ENCODE measurements at places on chromosomes 4 and X.
A peak's percentile ranks its signal among the peaks of the same experiment; 100 is the strongest.

DNA sequence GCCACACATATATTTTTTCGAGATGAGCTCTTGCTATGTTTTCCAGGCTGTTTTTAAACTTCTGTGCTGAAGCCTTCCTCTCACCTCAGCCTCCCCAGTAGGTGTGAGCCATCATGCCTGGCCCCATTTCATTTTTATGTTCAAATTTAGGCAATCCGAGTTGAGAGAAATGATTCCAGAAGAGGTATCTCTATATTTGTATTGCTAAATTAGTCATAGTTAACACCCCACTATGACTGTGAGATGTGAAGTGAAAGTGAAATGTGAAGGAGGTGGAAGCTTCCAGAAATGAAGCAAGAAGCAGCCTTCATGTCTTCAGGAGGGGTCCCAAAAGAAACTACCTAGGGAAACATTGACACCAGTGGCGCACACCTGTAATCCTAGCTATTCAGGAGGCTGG, 17.7 kb downstream of the APELA start:
- no peak for DNase-seq

DNA sequence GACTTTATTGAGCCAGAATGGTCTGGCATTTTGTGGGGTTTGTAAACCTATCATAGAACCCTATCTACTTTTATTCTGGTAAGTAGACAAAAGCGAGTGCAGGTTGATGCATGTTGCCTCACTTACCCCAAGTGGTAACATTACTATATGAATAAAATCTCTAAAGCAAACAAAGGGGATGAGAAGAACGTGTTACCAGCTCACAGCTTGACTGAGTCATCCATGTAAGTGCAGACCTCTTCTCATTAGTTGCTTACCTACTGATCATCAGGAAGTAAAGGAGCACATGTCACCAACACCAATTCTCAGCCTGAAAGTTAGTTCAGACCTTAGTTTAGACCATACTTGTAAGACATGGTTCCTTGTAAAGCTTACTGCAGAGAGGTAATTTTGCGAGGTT, 1328.3 kb downstream of the C4orf33 start:
- no peak for DNase-seq

GRCh38 chr4:74777531-74777930, 16.8 kb downstream of the BTC start:
- DNase-seq = no peak

GRCh38 chr4:155629183-155629825, 37.3 kb upstream of the GUCY1A1 start:
- no peak for DNase-seq

DNA sequence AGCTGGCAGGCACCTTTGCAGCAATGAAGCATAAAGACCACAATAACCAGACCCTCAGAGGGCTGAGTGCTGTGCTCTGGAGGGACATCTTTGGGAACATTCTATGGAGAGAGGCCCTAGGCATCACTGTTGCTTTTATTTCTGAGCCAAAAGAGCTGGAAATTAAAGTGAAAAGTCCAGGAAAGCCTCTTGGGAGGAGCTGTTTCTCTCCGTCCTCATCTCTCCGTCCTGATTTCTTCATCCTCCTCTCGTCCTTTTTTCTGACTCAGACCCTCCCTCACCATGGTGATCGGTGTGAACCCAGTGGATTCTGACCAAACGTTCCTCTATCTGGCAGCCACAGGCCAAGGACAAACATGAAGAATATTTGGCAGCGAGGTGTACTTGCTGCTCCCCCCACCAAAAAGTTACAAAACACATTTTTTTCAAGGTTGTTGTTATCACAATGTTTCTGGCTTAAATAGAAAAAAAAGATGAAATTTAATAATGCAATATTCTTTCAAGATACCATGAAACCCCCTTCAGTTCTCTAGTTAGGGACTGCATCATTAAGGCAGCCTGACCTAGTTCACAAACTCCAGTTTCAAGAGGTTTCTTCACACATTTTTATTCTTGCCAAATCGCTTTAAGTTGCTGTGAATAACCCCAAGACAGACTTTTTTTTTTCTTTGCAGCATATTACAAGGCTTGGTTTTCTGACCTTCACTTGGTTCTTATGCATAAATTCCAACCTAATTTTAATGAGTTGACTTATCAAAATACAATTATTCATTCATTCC, 80.2 kb downstream of the SCD5 start:
- DNase-seq = no peak

DNA sequence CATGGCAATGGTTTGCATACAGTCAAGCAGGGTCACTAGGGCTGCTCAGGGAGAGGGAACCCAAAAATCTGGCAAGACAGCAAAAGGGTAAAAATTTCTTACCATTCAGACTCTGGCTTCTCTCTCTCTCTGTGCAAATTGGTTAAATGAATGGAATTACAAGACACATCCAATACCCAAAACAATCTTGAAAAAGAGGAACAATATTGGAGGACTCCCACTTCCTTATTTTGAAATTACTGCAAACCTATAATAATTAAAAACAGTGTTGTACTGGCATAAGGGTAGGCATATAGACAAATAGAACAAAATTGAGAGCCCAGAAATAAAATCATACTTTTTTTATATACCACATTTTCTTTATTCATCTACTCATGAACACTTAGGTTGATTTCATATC, 24.1 kb downstream of the ETDA start:
- no peak for DNase-seq

DNA sequence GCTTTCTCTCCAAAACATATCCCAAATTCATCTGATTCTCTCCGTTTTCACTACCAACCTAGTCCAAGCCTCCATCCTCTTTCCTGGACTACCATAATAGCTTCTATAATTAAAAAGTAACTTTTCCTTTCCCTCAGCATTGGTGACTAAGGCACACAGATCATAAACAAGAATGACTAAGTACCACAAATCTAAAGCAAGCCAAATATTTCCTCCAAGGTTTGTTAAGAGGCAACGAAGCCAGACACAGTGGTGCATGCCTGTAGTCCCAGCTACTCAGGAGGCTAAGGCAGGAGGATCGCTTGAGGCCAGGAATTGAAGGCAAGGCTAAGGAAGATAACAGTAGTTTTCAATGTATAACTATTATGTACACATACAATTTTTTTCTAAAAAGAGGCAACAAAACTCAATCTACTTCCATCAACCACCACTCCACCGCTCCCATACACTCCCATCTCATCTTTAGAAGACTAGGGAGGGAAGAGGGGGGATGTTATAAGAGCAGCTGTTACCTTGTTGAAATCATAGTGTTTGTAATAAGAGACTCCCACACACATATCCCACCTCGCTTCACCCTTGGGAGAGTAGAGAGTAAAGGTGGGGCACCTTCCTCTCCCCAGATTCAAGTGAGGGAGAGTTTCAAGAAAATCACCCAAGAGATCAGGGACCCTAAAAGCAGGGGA, 4.2 kb upstream of the JCHAIN start:
- DNase-seq = no peak

DNA sequence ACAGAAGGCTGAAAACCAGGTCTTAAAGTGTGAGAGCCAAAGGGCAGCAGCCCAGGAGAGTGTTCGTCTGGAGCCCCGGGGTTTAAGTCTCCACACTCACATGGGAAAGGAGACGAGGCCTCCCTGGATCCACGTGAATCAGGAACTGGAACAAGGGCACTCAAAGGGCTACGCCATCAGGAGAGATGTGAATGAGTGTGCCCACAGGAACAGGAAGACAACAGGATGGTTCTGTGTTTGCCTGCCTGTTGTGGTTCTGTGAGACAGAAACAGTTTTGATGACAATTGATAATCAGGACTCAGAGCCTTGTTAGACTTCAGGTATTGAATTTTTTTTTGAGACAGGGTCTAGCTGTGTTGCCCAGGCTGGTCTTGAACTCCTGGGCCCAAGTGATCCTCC, 4.9 kb upstream of the CTBP1 start:
- peak; percentile 32 for DNase-seq

DNA sequence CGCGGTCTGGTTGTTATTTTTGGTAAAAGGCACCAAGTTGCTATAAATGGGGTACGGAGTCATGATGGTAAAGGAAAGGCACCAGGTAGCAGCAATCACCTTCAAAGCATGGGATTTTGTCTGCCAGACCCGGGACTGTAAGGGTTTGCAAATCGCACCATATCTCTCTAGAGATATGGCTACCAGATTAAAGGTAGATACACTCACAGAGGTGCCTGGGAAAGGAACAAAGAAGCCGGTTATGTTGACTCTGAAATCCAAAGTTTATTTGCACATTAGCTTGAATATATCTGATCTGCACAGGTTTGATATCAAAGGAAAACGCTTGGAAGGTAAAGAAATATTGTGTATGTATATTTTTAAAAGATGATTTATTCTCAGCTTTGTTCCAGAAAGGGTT, 4.6 kb downstream of the CCKAR start:
- DNase-seq = no peak

DNA sequence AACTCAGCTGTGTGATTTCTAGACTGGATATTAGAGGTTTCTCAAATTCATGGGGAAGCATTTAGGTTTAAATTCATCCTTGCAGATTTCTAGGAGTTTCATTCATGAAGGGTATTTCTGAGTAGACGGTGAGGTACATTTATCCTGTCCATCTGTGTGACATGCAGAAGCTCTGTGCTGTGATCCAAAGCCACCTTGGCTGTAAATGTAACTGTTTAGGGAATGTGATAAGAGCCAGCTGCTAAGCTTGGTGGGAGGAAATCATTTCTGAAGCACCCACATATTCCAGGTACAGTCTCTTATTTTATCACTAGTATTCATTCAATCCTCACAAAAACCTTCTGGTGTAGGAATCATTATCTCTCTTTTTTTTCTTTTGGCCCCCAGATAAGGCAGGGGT, 8.7 kb upstream of the DCTD start:
- DNase-seq = no peak

GRCh38 chrX:110920991-110921390, 125.4 kb upstream of the CHRDL1 start:
- DNase-seq = no peak

DNA sequence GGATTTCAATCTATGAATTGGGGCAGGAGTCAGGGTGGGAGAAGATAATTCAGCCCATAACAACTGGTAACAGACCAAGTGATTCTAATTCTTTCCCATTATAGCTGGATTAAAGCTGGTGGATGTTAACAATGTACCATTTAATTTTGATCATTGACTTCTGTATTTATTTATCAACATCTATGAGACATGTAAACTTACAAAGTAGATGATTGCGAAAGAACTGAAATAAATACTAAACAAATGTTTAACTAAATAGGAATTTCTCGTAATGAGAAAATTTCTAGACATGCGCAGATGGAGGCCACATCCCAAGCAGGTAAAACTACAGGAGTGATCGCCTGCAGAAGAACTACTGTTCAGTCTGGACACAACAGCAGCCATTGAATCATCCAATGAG, 107.1 kb downstream of the NR3C2 start:
- DNase-seq = no peak

DNA sequence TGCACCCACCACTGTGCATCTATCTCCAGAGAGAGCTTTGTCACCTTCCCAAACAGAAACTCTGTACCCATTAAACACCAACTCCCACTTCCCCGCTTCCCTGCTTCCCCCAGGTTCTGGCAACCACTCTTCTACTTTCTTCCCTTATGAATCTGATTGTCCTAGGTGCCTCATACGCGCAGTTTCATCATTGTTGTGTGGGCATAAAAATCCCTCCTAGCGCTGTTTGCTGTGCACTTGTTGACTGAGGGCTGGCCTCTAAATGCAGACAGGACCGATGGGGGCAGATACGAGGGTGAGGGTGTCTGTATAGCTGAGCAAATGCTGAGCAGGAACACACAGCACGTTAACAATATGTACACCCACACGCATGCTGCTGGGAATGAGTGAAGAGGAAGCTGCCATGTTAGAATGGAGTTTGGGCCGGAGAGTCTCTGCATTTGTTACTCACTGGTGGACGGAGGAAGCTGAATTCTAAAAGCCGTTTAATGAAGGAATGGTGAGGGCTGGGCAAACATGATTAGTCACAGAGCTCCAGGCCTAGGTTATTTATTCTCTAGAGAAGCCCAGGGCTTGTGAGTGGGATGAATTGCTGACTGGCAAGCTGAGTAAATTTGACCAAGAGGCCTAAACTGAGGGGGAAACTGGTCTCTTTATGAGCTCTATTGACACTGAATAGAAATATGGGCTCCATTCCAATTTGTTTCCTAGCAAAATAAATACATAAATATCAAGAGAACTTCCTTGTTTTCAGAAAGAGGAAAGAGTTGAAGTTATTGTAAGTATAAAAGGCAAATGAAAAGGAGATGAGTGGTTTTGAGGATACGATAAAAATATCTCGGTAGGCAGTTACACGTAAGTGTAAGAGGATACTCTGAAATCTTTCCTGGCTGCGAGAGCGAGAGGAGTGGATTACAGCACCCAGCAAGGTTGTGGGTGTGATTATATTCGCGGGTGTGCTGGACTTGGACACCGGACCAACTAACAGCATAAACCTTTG, 95.9 kb upstream of the RPS6KA3 start:
- no peak for DNase-seq

DNA sequence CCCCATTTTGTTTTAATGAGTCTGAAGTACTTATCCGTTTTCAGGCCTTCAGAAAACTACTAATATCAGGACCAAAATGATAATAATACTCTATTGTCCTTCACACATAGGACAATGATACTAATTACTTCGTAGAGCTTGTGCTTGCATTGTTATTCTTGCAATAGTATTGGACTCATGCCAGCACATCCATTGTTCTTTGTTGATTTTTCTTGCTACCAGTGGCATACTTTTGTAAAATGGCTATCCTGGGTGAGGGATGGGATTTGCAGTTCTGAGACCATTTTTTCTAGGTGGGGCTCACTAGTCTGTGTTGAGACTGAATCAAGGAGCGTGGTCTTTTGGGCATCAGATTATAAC, 195.3 kb downstream of the MAML3 start:
- no peak for DNase-seq

- DNase-seq = no peak
These were observed 143.8 kb downstream of the FBXW7 start for GRCh38 chr4:152392079-152392478.

DNA sequence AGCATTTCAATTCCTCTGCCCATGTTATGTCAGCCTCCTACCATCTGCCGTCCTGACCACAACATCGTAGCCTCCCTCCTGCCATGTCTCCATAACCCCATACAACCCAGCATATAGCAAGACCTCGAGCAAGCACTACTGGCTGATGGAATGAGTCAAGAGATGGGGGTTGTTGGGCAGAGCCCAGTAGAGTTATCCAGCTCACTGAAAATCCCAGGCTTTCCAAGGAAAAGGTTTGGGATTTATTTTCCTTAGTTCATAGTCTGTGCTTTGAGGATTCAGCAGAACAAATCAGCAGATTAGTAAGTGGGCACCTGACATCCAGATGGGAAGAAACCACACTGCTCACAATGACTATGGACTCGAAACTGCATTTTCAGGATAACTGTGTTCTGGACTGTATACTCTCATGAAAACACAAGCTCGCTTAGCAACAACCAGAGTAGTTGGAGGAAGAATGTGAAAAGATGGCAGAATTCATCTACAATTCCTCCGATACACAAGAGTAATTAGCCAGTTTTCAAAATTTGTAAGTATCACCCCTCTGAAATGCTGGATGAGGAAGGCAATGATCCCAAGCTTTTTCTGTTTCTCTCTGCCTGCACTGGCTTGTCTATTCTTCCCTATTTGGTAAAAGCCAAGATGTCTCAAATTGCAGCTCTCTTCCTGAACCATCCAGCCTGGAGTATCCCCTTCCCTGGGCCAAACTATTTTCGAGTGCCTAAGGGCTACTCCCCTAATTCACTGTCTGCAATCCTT, 186.2 kb upstream of the TBL1X start:
- DNase-seq = no peak

Measured in CD4-positive, alpha-beta T cell treated with Interleukin-6 for 4 hours (primary cell).